T-cell (primary cell): ENCODE measurements at places on chromosomes 2 and 18. TPM values are rescaled to one million over a fixed set of nuclear protein-coding genes. Genes with fewer than 3 reads are reported as not detected.

- no peaks in the 10 kb centered on the region for H3K36me3 ChIP-seq
- no peaks in the 10 kb centered on the region for H3K4me1 ChIP-seq
Observed at GRCh38 chr18:6561420-6561861, 146.7 kb upstream of the L3MBTL4 start.

GRCh38 chr18:26708806-26709716, 156.4 kb downstream of the AQP4 start:
- H3K27ac ChIP-seq: no peak overlapping the region
- H3K36me3 ChIP-seq: no peaks in the 10 kb centered on the region
- no peaks in the 10 kb centered on the region for H3K4me1 ChIP-seq
- no peak for DNase-seq
- H3K27me3 ChIP-seq: peaks cover under 1% of the 10 kb centered on the region
- H3K4me3 ChIP-seq: no peak overlapping the region

DNA sequence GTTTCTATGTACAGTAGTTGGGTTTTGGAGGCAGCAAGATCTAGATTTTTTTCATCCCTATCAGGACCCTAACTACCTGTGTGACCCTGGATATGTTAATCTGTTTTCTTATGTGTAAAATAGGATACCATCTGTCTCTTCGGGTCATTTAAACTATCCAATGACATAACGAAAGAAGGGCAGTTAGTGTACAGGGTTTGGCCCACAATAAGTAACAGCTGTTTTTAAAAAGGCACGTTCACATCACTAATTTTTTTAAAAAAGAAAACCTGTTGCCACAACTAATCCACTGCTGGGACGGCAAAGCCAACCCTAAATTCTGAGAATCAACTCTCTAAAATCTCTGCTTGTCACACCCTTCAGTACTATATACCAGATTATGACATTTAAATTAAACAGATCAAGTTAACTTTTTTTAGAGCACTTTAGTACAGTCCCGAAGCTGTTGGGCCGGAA, 869 bp downstream of the USP40 start:
- DNase-seq: no peak
- H3K36me3 ChIP-seq: no peaks in the 10 kb centered on the region
- peak overlapping the region; percentile 91 for H3K27ac ChIP-seq
- H3K4me3 ChIP-seq: no peak overlapping the region
- H3K4me1 ChIP-seq: no peaks in the 10 kb centered on the region

DNA sequence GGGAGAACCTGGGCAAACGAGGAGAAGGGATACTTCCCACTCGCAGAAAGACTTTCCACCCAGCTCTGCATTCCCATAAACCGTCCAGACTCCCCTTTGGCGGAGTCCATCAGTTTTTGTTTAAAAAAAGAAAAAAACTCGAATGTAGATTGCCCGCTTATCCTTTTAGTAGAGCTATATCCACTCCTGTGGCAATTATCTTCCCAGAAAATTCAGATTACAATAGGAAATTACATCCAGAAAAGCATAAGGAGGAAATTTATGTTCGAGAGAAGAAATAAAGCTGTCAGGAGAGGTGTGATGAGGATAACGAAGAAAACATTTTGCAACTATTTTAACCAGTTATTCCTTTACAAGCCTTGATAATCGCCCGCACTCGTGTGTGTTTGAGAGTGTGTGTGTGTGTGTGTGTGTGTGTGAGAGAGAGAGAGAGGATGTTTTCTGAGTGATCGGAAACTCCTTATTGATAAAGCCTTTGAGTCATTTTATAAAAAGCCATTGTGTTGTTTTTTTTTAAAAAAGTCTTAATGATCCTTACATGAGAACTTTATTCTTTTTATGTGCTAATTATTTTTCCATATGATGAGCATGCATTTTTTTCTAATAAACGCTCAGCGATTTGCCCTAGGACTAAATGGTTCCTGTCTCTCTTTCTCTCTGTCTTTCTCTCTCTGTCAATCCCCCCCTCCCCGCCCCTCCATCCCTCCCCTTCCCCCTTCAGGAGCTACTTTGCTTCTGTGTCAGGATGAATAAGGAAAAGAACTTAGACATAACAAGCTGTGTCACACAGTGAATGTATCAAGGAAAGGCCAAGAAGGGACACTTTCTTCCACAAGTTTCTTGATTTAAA, 1.1 kb upstream of the PPP3R1 start:
- H3K4me3 ChIP-seq: peak overlapping the region; percentile 90
- peak overlapping the region; percentile 84 for H3K27ac ChIP-seq
- peaks cover 37% of the 10 kb centered on the region for H3K4me1 ChIP-seq
- H3K36me3 ChIP-seq: no peaks in the 10 kb centered on the region
- no peak for DNase-seq
- H3K27me3 ChIP-seq: no peaks in the 10 kb centered on the region

DNA sequence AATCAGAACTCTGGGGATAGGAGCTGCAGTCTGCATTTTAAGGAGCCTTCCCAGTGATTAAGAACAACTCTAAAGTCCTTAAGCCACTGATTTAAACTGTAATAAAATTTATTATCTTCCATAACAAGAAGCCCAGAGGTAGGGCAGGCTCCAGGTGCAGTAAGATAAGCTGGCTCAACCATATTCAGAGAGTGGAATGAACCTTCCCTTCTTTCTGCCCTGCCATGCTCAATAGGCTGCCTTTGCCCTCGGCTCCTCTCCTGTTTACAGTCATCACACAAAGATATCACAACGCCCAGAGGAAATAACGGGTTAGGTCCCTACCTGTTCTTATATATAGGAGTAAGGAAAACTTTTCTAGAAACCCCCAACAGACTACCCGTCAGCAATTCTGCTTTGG, 90.5 kb upstream of the CDCA7 start:
- DNase-seq: no peak
- peak overlapping the region; percentile 21 for H3K4me3 ChIP-seq
- no peaks in the 10 kb centered on the region for H3K36me3 ChIP-seq

- H3K27me3 ChIP-seq: no peaks in the 10 kb centered on the region
- H3K27ac ChIP-seq: no peak overlapping the region
Observed at GRCh38 chr2:67792681-67793091, 270.1 kb downstream of the C1D start.

DNA sequence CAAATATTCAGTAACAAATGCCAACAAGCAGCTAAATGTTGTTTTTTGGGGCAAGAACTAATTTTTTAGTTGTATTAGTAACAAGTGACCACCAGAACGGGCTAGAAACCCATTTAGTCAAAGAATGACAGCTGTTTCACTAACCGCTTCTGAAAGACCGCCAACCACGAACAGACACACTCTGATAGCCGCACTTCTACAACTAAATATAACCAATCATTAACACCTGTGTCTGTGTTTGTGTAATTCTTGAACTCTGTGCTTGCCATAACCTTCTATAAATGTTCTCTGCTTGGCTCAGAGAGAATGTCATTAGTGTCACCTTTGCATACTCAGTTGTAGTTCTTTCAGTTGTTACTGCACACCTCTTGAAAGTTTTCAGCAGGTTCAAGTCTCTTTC, 526.3 kb upstream of the LRRTM1 start:
- no peaks in the 10 kb centered on the region for H3K27me3 ChIP-seq
- H3K4me1 ChIP-seq: no peaks in the 10 kb centered on the region
- H3K36me3 ChIP-seq: no peaks in the 10 kb centered on the region

DNA sequence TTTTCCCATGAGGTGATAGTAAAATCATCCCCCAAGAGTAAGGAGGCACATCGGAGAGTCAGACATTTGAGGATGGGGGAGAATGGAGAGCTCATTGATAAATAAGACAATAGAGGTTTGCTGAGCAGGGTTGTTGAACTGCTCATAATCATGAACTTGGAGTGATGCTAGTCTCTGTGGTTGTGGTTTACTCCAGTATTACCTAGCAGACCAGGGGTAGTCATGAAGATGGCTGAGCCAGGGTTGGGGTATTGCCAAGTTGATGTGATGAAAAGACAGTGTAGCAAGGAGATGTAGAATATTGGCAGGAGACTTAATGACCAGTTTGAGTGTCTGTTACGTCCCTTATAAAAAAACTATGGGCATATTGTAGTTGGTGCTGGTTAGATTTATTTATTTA, 25.4 kb downstream of the CYBRD1 start:
- H3K4me3 ChIP-seq: no peak overlapping the region
- H3K4me1 ChIP-seq: no peaks in the 10 kb centered on the region
- DNase-seq: no peak
- H3K36me3 ChIP-seq: no peaks in the 10 kb centered on the region
- H3K27me3 ChIP-seq: peaks cover 3% of the 10 kb centered on the region

GRCh38 chr2:95329891-95330793, 33.0 kb downstream of the KCNIP3 start:
- H3K27me3 ChIP-seq: no peaks in the 10 kb centered on the region
- H3K4me1 ChIP-seq: no peaks in the 10 kb centered on the region
- no peak overlapping the region for H3K4me3 ChIP-seq
- H3K36me3 ChIP-seq: no peaks in the 10 kb centered on the region
- no peak for DNase-seq

DNA sequence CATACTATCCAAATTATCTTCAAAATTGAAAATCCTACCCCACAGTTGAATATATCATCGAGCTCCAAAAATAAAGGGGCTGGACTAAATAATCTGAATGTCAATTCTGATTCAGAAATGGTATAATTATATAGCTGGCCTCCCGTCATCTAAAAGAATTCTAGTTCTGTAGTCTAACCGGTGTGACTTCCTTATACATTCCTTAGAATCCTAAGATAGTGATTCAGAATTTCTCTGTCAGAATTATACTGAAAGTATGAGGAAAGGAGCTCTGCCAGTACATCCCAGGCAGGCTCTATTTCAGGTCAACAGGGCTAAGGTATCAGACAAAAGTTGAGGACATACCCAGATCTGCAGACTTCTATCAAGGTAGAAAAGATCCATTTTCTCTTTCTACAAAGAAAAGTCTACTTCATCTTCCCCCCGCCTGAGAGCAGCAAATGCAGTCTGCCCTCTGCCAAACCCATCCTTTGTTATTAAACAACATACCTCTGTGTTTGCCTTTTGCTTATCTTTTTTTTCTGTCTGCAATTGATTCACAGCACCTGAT, 128.5 kb downstream of the METTL4 start:
- no peak overlapping the region for H3K27ac ChIP-seq
- no peaks in the 10 kb centered on the region for H3K27me3 ChIP-seq
- no peak overlapping the region for H3K4me3 ChIP-seq
- no peak for DNase-seq
- no peaks in the 10 kb centered on the region for H3K4me1 ChIP-seq
- no peaks in the 10 kb centered on the region for H3K36me3 ChIP-seq

GRCh38 chr2:143572421-143572820, 443.2 kb downstream of the ARHGAP15 start:
- no peak overlapping the region for H3K4me3 ChIP-seq
- no peaks in the 10 kb centered on the region for H3K27me3 ChIP-seq
- H3K4me1 ChIP-seq: no peaks in the 10 kb centered on the region
- no peaks in the 10 kb centered on the region for H3K36me3 ChIP-seq
- H3K27ac ChIP-seq: no peak overlapping the region

GRCh38 chr18:70256184-70256583, 32.7 kb upstream of the SOCS6 start:
- H3K4me1 ChIP-seq: no peaks in the 10 kb centered on the region
- no peaks in the 10 kb centered on the region for H3K36me3 ChIP-seq
- peaks cover 5% of the 10 kb centered on the region for H3K27me3 ChIP-seq
- no peak overlapping the region for H3K27ac ChIP-seq
- H3K4me3 ChIP-seq: no peak overlapping the region
- no peak for DNase-seq

DNA sequence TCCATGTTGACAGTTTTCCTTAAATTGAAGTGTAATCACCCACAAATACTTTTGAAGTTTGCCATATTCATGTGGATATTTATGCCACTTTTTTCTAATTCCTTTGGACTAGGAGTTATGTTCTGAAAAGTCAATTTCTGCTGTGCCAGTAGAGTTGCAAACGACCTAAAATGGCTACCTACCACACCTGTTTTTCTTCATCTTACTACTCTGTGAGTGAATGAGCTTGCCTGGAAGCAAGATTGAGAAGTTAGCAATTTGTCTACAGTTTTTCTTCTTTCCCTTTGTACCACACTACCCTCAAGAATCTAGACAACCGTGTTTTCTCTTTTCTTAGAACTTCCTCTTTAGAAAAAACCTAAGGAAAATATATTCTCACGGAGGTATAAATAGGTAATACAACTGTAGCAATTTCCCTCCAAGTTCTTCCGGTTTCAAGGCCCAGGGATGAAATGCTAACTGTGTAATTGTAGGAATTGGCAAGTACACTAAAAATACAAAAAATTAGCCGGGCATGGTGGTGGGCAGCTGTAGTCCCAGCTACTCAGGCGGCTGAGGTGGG, 7.3 kb upstream of the SLC39A10 start:
- peaks cover 9% of the 10 kb centered on the region for H3K4me1 ChIP-seq
- H3K27me3 ChIP-seq: no peaks in the 10 kb centered on the region
- H3K4me3 ChIP-seq: no peak overlapping the region

- no peak for DNase-seq
- peaks cover 31% of the 10 kb centered on the region for H3K4me1 ChIP-seq
- H3K4me3 ChIP-seq: no peak overlapping the region
- no peaks in the 10 kb centered on the region for H3K27me3 ChIP-seq
- no peak overlapping the region for H3K27ac ChIP-seq
- peaks cover 33% of the 10 kb centered on the region for H3K36me3 ChIP-seq
Observed at GRCh38 chr2:230757476-230757875, 44.8 kb downstream of the CAB39 start.

- DNase-seq: no peak
- no peaks in the 10 kb centered on the region for H3K27me3 ChIP-seq
- H3K4me1 ChIP-seq: no peaks in the 10 kb centered on the region
- no peak overlapping the region for H3K27ac ChIP-seq
- no peaks in the 10 kb centered on the region for H3K36me3 ChIP-seq
- H3K4me3 ChIP-seq: no peak overlapping the region
Observed at GRCh38 chr18:40413160-40413559, 1541.9 kb upstream of the PIK3C3 start.

GRCh38 chr2:233440714-233441113, 86.4 kb downstream of the DGKD start:
- no peak overlapping the region for H3K4me3 ChIP-seq
- no peak overlapping the region for H3K27ac ChIP-seq
- no peak for DNase-seq
- H3K36me3 ChIP-seq: peaks cover 89% of the 10 kb centered on the region
- no peaks in the 10 kb centered on the region for H3K27me3 ChIP-seq
- H3K4me1 ChIP-seq: no peaks in the 10 kb centered on the region

Gene GCA
- total RNA-seq: 9.1 TPM

Gene LGALSL
- total RNA-seq: 0.26 TPM

Gene DPP4
- 47.7 TPM for total RNA-seq

Gene IL1RN
- total RNA-seq: not detected

Gene LTBP1
- total RNA-seq: 0.16 TPM

Gene UGGT1
- 48.5 TPM for total RNA-seq

Gene UGT1A3
- total RNA-seq: not detected

Gene MDH1
- 82.4 TPM for total RNA-seq

Gene SP140
- total RNA-seq: 66.8 TPM

Gene IL1R2
- total RNA-seq: not detected

Gene COL6A3
- 2.5 TPM for total RNA-seq
